ENCODE measurements at places on chromosomes 7 and 10.

- no peak for DNase-seq
These were observed 175.1 kb downstream of the SEPTIN7 start for GRCh38 chr7:35975851-35976454.

DNA sequence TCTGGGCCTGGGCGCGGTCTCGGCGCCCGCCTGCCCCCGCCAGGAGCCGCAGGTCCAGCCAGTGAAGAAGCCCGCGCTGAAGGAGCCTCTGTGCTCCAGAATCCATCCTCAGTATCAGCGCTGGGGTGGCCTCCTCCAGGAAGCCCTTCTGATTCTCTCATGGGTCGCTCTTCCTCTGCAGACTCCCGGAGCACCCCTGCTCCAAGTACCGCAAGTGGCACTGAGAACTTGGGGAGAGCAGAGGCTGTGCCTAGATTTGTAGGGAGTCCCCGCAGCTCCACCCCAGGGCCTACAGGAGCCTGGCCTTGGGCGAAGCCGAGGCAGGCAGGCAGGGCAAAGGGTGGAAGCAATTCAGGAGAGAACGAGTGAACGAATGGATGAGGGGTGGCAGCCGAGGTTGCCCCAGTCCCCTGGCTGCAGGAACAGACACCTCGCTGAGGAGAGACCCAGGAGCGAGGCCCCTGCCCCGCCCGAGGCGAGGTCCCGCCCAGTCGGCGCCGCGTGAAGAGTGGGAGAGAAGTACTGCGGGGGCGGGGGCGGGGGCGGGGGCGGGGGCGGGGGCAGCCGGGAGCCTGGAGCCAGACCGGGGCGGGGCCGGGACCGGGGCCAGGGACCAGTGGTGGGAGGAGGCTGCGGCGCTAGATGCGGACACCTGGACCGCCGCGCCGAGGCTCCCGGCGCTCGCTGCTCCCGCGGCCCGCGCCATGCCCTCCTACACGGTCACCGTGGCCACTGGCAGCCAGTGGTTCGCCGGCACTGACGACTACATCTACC, at the start of gene ALOX5:
TSS of gene ALOX5 (plus strand) at position 641 of the 774 bp plus-strand sequence. CDS start at position 705, 64 bp downstream.
- no peak for DNase-seq

DNA sequence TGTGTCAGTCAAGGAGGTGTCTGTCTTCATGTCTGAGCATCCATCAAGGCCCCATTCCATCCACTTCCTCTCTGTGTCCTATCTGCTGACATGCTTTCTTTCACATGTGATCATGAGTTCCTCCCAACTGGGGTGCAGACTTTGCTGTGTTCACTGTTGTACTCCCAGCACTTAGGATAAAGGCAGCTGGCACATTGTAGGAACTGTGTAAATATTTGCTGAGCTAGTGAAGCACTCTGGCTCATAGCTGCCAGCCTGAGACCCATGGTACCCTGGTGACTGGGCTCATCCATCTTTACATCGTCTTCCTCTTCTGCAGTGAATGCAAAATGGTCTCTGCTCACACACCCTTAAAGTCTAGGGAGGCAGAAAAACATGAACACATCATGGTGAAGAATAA, 242.2 kb upstream of the IGFBP3 start:
- DNase-seq, result no peak

DNA sequence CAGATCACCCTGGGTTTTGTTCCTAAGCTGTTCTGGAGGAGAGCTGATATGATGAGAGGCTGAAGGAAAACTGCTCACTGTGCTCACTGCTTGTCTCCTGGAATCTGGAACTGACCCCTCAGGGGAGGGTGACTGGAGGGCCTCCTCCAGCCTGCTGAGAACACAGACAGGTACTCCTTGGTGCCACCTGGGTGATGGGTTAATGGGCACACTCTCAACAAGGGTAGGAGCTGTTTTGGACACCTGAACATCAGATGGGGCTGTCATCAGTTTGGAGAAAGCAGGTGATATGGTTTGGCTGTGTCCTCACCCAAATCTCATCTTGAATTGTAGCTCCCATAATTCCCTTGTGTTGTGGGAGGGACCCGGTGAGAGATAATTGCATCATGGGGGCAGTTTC, 58.1 kb upstream of the SORCS3 start:
- DNase-seq, result no peak

DNA sequence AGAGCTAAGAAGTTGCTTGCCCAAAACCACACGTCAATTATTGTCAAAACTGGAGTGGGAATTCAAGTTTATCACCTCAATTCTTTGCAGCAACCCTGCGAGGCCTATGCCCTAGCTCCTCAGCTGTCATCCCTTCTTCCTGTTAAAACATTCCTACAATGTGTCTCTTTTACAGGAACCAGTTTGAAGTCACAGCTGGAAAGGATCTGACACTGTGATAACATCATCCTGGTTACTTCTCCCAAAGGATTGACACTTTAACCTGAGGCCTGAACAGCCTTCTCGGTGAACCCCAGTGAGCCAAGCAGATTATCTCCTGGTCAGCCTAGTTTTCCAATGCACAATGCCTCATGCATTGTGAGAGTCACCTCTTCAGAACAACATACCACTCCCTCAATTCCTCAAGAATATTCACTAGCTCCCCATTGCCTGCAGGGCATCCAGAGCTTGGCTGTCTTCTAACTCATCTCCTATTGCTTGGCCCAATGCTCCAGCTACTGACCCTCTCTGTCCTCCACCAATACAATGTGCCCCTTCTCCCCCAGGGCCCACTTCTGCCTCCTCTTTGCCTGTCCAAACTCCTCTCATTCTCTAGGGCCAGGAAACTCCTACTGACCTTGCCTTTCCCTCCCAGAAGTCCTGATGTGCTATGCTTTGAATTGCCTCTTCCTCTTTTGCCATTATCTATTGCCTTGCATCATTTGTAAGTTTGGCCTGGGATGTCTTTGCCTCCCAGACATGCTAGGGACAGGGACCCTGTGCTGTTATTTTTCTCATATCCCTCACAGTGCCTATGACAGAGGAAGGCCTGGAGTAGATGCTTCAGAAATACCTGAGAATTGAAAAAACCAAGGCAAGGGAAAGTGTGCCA, 10.4 kb upstream of the DLG5 start:
- DNase-seq, result no peak

DNA sequence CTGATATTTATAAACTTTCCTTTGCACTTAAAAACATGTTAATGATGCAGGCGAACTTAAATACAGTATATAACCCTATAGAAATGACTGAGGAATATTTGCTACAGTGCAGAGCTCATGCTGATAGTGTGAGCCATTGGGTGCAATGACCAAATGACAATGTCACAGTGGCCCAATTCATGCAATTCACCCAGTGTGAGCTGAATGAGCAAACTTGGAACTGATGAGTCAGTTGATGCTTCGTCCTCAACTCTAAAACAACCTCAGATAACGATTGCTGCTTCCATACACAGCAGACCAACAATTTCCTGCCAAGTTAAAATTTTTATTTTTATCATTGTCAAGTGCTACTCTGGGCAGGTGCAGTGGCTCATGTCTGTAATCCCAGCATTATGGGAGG, 12.1 kb upstream of the ZC3HAV1L start:
- no peak for DNase-seq

- DNase-seq, result no peak
These were observed 57.8 kb downstream of the INPP5F start for GRCh38 chr10:119783665-119784027.

DNA sequence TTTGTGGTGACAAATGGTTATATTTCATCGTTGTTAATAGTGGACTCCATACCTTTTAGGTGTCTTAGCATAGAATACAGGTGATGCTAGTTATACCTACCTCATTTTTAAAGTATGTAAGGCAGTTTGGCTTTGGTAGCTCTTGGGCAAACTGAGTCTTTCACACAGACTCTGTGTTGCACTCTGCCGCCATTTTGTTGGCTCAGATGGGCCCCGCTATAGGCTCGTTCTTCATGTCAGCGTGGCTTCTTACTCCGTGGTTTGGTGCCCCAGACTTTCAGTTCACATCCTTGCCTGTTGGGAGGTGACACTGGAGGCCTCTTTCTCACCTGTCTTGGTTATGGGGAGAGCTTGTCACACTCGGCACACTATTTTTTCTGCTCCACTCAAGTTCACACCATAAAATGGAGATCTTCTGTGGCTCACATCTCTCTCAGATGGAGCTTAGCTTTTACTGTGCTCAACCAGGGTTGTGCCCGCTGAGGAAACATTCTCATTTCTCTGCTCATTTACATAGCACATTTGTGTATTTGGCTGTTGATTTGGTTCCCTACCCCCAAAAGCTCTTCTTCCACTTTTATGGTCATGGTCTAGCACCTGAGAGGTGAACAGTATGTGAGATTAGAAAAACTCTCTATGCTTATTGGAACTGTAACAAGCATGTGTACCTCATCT, 178.5 kb downstream of the ARID5B start:
- DNase-seq, result no peak

DNA sequence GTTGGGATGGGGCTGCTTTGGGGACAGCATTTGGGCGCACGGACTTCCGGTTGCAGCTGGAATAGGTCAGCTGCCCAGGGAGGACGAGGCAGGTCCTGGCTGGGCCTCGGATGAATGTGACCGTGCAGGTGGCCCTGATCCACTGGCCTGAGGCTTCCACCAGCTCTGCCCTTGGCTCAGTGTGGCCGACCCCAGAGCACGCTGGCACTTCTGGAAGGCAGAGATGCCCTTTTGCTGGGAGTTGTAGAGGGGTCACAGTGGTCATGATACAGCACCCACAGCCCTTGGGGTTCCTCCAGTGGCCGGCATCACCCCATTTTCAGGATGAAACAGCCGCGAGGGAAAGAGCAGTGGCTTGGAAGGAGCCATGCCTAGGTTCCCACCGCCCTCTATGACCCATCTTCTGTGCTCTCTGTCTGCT, 19.0 kb downstream of the ADCY1 start:
- DNase-seq, result no peak

- DNase-seq, result no peak
These were observed 6.6 kb upstream of the AGFG2 start for GRCh38 chr7:100532165-100533022.

DNA sequence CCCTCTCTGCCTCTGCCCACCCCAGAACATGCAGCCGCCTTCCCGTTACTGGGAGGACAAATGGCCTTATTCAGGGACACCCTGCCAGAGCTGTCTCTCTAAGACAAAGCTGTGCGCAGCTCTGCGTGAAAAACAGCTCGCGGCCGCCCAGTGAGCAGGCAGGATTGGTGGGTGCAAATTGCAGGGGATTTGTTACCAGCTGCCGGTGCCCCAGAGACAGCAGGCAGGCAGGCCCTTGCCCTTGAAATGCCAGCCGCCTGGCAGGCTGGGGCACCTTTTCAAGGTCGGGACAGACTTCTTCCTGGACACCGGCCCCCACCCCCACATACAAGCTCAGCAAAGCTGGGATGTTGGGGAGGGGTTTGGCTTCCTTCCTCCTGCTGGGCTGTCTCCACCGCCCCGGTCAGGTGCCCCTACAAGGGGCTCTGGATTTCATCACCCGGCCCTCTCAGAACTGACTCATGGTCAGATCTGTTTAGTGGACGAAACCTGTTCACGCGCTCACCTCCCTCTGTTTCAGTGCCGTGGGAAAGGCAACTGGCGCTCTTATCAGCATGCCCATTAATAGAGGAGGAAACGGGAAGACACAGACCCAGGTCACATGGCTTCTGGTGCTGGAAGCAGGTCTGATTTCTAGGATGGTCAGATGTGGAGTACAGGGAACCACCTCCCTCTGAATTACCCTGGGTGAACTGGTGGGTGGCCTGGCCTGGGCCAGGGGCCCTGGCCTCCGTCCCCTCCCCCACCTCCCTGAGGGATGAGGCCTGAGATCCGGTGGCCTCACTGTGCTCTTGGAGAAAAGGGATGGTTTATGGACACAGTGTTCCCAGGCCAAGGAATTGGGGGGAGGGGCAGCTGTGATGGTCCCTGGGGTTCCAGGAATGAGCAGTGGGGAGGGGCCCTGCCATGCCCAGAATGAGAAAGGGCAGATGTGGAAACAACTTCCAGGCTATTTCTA, 123.9 kb upstream of the PPIF start:
- no peak for DNase-seq

GRCh38 chr7:55366461-55367070, 1.4 kb downstream of the LANCL2 start:
- DNase-seq, result no peak

- no peak for DNase-seq
These were observed 34.8 kb upstream of the ZMIZ2 start for GRCh38 chr7:44713680-44714335.

DNA sequence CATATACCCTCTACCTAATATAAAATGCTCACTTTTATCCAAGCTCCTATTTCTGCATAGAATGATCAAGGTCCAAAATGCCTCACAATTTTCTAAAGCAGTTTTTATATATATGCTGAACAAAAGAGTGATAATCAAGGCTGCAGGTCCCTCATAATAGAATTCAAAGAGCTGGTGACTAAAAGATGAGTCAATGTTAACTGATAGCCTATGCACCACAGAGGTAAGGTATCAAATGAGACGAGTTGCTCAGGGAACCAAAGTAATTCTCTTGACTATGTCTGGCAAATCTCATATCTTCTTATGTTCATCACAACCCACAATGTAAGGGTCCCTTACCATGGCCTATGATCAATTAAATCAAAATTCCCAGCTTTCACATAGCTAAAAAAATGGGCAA, 15.2 kb downstream of the PDZD8 start:
- DNase-seq, result no peak

DNA sequence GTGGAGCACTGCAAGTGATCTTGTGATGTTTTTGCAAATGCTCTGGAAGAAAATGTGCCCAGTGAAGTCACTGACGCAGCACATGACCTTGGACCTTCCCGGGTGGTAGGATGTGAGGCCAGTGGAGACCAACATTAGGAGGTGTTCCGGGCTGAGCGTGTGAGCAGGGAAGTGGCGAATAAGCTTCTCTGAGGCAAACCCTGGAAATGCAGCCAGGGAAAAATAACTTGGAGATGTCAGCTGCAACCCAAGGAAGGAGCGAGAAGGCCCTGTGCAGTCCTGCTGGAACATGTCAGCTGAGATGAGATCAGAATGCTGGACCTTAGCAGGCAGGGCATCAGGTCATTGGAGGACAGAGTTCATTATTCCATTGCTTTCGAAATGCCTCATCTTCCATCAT, 18.6 kb upstream of the SDK1 start:
- no peak for DNase-seq

DNA sequence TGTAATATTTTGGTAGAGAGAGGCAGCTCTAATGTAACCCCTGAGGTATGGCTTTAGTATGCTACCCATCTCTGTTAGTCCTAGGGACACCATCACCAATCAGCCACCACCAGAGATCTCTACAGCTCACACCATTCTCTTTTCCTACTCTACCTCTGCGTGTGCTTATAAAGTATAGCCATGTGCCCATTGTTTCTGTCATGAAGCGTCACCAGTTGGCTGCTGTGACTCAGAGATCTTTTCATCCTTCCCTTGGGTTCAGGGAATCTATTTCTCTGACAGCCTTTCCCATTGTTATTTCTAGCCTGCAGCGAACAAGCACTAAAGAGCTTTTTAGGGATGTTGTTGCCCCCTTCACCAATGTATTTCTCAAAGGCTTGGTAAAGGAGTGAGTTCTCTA, 103.3 kb downstream of the TPST1 start:
- DNase-seq, result no peak

DNA sequence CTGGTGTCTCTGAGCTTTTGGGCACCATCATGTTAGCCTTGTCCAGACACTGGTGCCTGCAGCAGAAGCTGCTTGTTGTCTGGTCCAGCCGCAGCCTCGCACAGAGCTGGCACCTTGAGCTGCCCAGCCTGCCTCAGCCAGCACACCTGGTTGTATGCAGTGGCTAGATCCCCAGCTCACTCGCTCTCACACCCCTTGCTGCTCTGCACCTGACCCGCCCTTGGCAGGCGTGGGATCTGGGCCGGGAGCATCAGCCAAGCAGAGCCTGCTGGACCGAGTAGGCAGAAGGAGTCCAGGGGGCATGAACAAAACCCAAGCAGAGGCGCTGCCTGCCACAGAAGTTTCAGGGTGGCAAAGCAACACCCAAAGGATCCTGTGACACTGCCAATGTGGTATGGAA, 79.7 kb upstream of the ITGB1 start:
- no peak for DNase-seq

All from HS-27A (cell line).